Amniotic stem cell (primary cell): ENCODE measurements at places on chromosomes 2 and 18.

DNA sequence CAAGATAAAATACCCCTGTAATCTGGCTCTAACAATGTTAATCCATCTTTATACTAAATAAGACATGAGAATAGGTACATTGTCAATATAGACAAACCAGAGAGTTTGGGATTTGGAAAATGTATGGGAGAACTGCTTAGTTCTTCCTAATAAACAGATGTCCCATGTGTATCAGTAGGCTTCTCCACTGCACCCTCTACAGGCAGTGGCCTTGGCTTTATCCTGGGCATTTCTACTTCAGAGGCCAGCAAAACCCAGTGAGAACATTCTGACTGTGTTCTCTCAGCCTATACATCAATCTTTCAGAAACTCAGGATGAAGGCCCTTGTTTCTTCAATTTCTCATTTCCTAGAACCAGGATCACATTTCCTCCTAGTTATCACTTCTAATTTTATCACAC, 1167.5 kb upstream of the ACVR2A start:
- no peak for DNase-seq

DNA sequence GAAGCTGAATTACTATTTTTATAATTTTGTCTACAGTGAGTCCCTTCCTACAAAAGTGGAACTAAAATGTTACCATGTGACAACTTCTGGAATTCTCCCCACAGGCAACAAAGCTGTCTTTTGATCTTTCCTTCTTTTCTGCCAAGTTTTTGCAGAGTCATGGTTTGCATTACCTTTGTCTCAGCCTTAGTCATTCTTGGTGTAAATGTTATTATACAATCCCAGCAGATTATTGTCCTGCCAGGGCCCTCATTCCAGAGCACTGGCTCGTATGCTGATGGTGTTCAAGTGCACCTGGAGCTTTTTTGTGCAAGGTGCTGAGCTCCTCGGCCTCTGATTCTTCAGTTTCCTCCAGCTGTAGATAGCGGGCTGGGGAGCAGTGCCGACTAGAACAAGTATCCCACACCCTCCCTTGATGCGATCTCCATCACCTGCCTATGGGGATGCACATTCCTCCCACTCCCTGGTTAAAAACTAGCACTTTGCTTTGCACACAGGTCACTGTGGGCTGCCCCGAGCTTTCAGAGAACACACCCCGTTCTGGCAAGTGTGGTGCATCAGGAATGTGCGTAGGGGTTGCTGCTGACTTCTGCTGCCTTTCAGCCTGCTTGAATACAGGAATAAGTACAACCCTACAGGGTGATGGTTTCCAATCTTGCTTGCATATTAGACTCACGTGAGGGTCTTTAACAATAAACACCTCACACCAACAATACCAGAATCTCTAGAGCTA, 263.6 kb downstream of the RNF144A start:
- DNase-seq: no peak

DNA sequence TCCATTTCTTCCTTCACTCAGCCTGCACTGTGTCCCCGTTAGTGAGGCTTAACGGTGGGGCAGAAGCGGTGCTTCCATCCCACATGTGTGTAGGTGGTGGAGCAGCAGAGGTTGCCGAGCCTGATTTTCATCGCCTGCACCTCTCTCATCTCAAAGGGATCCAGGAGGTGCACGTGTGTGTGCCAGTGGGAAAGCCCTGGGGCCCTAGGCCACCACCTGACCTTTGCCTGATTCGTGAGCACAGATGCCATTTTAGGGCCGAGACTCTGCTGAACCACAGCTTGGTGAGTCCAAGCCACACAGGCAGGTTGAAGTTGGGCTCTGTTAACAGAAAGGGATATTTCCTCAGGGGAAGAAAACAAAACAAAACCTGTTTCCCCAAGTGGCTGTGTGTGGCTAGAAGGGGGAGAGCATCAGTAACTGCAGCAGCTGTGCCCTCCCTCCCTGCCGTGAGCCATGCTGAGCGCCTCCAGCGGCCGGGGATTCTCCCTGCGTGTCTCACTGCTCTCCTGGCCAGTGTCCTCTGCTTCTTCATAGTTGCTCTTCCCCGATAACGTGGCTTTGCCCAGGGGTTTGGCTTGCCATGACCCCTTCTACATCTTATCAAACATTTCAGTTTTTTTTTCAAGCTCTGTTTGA, 81.5 kb downstream of the MAPRE2 start:
- no peak for DNase-seq

DNA sequence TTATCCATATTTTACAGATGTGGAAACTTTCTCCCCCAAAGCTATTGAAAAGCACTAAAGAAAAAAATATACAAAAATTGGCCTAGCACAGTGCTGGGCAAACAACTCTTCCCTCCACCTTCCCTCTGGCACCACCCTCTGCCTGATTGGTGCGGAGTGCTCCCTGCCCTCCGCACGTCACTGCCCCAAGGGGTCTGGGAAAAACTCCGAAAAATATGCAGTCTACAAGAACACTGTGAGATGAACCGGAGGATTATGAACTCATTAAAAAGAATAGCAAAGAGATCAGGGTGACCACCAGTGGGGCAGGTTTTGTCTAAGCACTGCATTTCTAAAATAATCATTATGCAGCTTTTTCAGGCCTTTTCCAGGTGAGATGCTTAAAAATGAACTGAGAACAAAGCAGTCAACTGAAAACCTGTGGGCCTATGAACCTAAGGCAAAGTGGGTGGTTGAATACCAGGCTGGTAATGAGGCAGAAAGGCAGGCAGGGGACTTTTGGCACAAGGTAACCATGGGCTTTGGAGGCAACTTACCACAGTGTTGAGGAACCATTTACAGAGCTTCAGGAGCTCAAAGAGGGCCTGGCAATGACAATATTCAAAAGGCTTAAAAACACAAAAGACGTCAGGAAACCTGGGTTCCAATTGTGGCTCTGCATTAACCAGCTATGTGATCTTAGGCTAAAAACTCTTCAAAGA, 57.5 kb downstream of the AAK1 start:
- DNase-seq: no peak

DNA sequence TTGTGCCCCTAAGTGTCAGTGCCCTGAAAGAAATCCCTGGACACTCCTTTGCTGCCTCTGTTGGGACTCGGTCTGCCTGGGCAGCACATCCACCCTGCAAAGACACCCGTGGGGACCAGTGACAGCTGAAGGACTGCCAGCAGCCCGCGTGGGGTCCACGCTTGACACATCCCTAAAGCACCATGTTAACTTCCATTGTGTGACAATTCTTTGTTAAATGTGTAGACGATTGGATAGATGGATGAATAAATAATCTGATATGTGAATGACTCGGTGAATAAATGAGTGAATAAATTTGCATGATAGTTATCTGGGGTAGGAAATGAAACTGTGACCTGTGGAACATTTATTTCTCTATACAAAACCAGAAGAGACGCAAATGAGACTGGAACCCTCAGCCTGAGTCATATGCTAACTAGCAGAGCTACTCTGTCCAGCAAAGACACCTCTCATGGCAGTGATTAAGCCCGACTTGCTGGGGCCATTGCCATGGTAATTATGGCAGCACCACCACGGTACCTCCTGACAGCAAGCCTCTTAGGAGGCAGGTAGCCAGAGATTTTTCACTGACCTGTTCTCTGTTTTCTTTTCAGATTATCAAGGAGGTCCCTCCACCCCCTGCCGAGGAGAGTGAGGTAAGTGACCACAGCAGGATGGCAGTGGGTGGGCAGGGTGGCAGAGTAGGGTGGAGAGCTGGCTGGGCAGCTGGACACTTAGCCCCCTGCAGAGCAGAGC, 156.8 kb downstream of the ANTXR1 start:
- no peak for DNase-seq

- DNase-seq: no peak
These were observed 804.5 kb downstream of the TDRD15 start for GRCh38 chr2:21928292-21928691.

GRCh38 chr2:8862230-8862629, 24.8 kb upstream of the KIDINS220 start:
- DNase-seq: no peak

GRCh38 chr2:38248255-38248654, 128.8 kb downstream of the ATL2 start:
- no peak for DNase-seq

- DNase-seq: no peak
These were observed 256.7 kb upstream of the LRRTM4 start for GRCh38 chr2:77778917-77779316.

DNA sequence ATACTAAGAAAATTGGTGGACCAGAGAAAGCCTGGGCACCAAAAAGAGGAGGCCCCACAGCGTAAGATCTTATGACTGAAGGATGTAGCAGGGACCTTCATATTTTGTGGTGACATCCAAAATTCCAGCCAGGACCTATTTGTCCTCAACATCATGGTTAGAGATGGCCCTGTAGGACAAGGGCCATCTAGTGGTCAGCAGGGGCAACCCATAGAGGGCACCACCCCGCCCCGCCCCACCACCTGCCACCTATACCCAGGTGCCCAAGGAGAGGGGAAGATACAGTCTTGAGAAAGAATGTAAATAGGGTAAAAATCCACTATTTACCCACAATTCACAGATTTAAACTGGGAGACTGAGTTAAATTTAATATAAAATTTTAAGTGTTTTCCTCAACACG, 59.6 kb upstream of the TMEM163 start:
- DNase-seq: no peak

- no peak for DNase-seq
These were observed 1100.6 kb downstream of the DPP10 start for GRCh38 chr2:115543024-115543423.

DNA sequence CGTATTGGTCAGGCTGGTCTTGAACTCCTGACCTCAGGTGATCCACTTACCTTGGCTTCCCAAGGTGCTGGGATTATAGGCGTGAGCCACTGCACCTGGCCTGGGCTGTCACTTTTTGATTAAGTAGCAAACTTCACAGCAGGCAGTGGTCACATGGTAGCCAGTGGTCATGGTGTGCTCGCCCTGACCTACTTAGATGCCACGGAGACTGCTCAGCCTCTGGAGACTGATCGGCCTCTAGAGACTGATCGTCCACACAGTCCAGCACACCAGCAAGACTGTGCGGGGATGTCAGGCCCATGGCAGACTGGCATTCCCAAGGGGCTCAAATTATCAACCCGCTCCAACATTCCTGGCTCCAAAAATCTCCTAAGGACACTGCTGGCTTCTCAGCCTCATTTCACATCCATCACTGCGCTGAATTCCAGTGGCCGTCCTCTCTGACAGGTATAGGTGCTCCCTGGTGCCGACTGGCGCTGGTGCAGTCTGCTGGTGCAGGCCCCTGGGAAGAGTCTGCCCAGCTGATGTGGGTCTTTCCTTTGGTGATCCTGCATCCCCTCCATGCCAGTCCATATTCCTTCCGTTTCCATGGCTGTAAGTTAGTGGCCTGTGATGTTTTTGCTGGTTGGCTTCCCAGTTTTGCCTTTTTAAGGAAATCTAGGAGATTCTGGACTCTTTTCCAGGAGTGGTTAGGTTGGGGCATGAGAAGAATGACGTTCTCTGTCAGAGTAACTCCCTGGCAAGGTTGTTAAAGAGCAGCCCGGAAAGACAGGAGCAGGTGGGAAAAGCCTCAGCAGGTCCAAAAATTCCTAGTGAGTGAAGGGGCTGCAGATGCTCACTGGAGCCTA, 374.5 kb upstream of the HS6ST1 start:
- DNase-seq: no peak

DNA sequence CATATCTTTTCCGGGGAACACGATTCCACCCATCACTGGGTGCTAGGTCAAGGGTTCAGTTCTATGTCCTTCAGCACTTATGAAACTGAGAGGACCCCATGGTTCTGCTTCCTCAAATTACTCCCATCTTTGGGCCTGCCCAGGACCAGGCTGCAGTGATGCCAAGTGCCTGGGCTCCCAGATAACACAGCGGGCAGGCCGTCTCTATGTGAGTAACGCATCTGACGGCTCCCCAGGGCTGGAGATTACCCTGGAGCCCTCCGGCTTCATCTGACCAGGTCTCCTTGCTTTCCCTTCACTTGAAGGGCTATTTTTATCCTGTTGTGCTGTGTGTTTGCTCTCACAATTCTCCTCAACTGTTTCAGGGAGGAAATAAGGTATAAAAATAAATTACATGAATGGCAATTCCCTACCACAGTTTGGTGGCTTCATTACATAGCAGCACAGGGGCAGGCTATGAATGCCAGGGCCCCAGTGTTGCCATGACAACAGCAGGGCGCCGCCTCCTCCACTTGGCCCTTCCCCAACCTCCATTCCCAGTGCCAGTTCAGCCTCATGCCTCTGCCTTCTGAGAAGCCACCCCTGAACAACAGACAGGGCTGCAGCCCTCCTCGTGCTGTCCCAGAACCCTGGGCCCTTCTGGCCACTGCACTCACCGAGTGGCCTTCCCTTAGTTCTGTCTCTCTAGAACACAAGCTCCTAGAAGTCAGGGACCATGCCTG, 25.4 kb upstream of the TMEM131 start:
- no peak for DNase-seq

DNA sequence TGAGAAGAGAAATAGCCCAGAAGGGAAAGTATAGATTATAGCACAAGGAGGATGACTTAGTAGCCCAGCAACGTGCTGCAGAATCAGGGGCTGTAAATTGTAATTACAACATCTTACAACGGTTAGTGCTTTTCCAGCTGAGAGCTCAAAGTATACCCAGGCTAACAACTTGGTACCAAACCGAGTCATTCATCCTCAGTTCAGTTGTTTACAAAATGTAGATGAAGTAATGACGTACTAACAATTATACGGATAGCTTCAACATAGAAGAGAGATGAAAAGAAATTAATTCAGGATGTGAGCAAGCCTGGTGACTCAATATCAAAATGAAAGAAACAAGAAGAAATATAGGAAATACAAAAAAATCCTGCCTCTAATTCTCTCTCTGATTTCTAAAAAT, 99.2 kb downstream of the DYNAP start:
- DNase-seq: no peak
